ENCODE measurements at places on chromosomes 2 and 18.

DNA sequence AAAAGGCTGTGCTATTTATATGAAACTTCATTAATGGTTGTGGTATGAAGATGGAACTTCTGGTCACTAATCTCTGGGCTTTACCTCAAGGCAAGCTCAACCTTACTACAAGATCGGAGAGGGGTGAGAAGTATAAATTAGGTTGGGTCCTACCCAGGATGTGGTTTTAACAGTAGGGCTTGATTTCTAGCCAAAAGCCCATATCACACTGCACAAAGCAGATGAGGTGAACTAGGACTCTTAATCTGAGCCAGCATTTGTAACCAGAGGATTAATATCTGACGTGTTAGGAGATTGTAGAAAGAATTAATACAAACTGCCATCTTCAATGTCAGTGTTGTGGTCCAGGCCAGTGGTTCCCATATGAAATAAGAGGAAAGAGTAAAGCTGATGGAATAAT, 86.4 kb upstream of the RGPD4 start:
- no peak for DNase-seq

DNA sequence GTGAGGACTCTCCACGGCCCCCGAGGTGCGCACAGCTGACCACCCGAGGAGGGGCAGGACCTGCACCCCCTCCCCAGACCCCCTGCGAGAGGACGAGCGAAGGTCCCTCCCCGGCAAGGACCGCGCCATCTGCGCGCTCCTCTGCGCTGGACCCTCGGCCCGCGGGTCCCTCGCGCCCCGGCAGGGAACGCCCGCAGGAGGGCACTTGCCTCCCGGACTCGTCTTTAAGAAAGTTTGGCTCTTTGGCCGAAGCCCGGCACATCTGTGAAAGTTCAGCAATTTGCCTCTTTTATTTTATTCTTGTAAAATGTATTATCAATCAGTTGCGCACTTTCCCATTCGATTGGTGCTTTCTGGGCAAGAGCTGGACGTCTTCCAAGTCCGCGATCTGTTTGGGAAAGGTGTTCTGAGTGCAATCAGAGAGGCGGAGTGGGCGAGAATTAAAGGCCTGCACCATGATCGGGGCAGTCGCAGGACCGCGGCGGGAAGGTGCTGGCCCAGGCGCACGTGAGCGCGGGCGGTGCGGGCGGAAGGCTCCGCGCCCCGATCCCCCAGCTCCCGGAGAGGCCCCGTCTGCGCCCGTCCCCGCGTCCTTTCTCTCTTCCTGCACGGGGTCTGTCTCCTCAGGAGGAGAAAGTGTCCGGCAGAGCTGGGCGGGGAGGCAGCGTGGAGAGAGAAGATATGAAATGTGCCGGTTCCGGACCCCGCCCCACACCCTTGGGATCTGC, 1.6 kb upstream of the ALKAL2 start:
- DNase-seq = no peak

- no peak for DNase-seq
Observed at GRCh38 chr2:125092276-125093009, 1067.4 kb downstream of the CNTNAP5 start.

GRCh38 chr2:69948963-69949645, 12.3 kb downstream of the ASPRV1 start:
- DNase-seq = no peak

- DNase-seq = no peak
Observed at GRCh38 chr2:16069933-16070647, 129.7 kb downstream of the MYCN start.

DNA sequence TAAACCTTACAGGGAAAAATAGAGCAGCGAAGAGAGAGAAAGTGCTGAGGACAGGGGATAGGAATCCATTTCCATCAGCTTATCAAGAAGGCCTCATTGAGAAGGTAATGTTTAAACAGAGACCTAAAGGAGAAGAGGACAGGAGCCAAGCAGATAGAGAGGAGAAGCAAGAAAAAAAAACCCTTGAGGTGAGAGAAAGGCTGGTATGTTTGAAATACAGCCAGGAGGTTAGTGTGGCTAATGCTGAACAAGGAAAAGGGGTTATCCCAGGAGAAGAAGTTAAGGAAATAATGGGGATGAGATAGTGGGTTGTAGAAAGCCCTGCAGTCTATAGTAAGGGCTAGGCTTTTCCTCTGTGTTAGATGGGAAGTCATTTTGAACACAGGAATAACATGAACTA, 90.8 kb downstream of the GRB14 start:
- DNase-seq = no peak

GRCh38 chr2:201813996-201814760, 7.8 kb downstream of the CDK15 start:
- no peak for DNase-seq

DNA sequence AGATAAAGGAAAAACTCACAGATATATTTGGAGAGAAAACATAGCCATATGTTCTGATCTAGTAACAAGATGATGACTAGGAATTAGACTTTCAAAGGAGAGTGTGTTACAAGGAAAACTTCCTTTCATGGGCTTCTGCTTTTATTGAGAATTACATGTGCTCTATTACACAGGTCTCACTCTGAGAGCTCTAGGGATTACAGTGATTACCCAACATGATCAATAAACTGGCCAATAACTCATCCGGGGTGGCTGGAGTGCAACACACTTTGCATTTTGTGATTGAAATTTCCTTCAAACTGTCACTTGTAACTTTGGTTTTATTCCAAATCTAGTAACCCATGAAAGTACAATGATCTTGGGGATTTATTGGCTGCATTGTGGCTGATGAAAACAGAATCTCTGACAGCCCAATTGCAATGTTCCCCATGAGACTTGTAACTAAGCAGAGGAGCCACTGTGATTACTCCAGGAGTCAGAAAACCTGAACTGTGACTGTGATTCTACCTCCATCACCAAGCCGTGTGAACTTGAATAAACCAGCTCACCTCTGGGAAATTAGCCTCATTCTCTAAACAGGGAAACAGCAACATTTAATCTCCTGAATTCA, 40.2 kb upstream of the LRRC30 start:
- DNase-seq = no peak

DNA sequence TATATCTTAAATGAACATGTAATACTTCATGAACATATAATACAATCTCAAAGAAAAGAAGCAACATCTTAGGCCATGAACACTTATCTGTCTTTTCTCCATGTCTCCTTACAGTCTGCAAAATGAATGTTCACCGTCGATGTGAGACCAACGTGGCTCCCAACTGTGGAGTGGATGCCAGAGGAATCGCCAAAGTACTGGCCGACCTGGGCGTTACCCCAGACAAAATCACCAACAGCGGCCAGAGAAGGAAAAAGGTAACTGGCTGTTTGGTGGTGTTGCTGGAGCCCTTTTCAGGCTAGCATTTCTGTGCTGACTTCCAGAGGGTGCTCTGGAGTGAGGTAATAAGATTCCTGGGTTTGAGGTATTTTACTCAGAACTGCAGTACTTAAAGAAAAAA, 295.9 kb upstream of the EPAS1 start:
- no peak for DNase-seq

DNA sequence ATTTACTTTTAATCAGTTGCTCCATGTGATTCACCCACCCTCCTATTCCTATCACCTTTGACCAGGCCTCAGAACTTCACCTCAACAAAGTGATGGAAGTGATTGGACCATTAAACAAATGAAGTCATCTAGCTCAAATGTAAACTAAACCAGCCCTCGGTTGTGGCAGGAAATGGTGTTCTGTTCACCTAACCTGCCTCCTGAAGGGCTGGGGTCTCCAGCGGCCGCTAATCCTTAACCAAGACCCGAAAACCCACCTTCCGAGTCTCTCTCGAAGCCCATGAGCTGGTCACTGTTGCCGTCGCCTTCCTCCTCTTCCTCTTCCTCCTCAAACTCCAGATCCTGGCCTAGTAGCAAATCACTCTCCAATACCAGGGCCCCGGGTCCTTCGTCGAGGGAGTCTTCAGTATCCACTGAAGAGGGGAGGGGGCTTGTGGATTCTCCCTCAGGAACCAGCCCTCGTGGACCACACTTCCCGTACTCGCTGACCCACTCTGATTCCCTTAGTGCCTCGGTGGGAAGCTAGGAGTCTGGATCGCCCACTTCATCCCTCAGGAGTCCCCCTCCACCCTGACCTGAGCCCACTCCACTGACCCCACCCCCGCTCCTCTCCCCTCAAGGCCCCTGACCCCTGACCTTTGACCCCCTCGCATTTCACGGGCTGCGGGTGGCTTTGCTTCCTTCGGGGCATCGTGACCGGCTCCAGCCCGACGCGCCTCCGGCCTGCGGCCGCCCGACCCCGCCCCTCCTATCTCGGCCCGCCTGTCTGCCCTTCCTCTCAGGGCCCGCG, 503 bp downstream of the ZNF513 start:
- peak; percentile 22 for DNase-seq

GRCh38 chr2:30664761-30665358, 142.4 kb downstream of the CAPN13 start:
- DNase-seq = no peak

GRCh38 chr2:135005753-135006152, 41.5 kb downstream of the MAP3K19 start:
- DNase-seq = no peak

GRCh38 chr18:44128365-44128764, 552.3 kb upstream of the SETBP1 start:
- no peak for DNase-seq

DNA sequence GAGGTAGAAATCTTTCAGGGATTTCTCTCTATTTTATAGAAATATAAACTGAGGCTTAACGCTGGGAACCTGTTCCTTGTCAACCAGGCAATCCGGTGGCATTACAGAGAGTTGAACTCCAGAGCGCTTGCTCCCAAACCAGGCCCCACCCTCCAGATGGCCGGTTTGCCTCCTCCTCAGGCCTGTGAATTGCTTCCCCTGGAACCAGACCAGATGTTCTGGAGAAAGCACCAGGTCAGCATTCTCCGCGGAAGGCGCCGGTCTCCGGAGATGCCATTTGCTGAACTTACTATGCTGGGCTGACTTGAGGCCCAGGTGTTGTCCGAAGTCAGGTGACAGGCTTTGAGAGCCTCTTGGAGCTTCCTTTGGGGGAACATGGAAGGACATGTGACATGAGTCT, 17.2 kb downstream of the TNP1 start:
- DNase-seq = no peak

- no peak for DNase-seq
Observed at GRCh38 chr2:219079417-219079816, 18.7 kb upstream of the IHH start.

- DNase-seq = no peak
Observed at GRCh38 chr2:205767617-205768016, 85.3 kb downstream of the NRP2 start.

DNA sequence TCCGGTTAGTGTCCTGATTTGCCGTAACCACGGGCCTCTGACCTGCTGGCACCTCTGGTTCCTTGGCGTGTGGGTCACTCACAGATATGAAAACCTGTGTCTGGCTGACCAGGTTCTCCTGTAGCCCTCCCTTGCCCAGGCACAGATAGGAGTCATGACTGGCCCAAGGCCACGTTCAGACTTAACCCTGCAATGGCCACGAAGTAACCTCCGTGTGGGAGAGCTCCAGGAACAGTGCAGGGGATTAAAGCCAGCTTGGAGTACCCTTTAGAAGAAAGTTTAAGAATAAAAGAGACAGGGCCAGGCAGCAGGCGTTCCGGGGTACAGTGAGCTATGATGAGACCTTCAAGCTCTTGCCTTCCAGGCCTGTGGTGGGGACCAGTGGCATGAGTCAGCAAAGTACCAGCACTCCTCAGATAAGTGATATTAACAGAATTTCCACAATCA, 25.5 kb downstream of the CENPO start:
- DNase-seq = no peak

- DNase-seq = no peak
Observed at GRCh38 chr2:120764991-120765677, 29.5 kb downstream of the GLI2 start.

DNA sequence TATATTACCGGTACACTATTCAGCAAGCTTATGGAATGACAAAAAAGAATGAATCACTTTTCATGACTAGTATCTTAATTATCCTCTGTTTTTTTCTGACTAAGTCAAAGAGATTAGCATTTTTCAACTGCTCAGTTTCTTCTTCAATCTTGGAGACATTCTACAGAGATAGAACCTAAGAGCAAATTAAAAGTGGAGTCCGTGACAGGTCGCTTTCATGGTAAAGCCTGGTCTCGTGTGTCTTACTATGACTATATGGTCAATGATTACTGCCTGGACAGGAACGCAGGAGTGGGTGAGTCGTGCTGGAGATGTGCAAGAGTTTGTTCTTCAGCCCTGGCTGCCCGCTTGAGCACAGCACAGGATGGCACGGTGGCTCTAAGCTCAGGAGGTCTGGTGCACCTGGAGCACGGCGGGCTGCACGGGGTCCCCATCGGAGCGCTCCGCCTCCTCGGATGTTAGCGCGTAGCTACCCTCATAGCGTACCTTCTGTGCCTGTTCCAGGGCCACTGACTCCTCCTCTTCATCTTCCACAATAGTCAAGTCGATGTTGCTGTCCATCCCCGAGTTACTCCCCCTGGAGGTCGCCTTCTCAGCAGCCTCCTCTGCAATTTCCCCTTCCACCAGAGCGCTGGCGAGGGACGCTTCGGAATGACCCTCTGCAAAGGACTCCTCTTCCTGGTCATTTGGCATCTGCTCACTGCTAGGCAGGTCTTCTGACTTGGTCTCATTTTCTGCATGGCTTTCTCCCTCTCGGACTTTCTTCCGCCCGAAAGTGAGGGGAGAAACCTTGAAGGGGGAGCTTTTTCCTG, 11.1 kb downstream of the CAVIN2 start:
- DNase-seq = no peak

DNA sequence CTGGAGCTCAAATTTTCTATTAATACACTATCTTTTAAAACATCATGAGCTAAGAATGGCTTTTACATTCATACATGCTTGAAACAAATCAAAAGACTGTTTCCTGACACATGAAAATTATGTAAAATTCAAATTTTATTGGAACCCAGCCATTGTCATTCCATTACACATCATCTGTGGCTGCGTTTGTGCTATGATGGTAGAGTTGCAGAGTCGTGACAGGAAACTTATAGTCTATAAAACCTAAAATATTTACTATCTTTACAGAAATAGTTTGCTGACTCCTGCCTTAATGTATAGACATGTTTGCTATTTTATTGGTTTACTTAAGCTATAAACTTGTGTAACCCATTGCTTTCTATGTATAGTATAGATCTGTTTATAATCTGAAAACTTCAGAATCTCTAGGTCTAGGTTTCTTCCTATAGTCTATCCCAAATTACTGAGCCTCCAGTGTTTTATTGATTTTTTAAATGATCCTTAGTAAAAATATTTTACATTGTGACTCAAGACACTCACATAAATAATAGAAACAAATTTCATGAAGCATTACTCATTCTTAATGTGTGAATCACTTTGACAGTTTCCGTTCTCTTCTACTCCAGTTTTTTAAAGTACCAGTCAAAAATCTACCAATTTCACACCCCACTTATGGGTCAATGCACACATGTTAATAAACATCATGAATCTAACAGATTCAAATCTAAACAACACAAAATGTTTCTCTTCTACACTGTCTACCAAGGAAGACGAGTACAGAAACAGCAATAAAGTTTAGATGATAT, 26.4 kb upstream of the MRPL19 start:
- DNase-seq = no peak
